ENCODE measurements at places on chromosomes 5 and 9.

DNA sequence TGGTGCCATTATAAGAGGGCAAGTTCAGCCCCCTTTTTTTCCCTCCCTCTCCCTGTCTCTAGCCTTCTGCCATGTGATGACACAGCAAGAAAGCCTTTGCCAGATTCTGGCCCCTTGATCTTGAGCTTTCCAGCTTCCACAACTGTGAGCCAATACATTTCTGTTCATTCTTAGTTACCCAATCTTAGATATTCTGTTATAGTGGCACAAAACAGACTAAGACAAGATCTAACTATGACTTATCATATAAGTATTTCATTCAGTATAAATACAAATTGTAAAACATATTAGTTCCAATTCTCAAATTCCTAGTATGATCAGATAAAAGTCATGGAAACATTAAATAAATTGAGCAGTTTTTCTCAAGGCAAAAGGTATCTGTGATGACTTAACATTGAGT, 276.3 kb downstream of the COX7C start:
- DNase-seq, result no peak

DNA sequence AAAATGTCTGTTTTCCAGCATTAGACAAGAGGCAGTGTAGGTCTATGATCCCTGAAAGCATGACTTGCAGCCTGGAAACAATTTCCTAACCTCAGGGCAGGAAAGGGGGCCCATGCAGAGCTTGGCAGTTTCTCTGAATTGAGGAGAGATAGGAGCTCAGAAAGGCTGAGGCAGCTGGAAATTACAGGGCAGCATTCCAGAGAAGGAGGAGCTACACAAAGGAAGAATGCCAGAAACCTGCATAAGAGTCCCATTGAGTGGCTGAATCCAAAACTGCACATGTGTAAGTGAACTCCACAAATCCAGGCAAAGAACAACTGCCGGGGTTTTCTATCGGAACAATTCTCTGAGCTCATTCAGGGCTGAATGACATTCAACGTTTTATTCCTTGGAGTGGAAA, 346.8 kb downstream of the PIK3R1 start:
- no peak for DNase-seq

DNA sequence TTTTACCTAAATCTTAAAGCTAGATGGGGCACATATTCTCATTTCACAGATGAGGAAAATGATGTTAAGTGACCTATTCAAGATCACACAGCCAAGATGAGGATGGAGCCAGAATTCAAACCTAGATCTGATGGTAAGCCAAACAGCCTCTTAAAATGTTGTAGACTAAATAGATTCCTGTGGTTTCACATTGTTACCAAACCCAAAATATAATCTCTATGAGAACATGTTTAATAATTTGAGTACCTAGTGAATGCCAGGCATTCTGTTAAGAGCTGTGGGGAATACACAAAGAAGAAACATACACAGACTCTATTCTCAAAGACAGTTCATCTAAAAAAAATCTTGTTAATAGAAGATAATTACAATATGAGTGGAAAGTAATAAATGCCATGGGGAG, 25.2 kb downstream of the HOMER1 start:
- no peak for DNase-seq

DNA sequence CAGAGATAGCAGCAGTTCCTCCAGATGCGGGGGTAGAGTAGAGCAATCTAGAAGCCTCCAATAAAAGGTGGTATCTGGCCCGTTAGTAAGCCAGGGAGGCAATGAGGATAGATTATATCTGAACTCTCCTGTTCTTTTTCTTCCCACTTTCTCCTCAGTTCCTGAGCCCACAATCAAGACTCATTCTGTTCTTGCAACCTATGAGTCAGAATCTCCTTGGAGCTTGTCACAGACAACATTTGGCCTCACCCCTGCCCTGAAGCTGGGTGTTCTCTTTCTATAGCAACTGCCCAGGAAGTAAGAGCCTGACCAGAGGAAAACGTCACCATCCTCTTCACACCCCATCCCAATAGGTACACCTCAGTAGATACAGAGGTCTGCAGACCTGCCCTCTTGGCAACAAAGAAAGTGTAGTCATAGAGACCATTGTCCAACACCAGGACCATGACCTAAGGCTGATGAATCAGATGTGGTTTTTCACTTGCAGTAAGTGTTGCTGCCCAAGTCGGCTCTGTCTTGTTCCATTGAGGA, 76.3 kb upstream of the PCA3 start:
- no peak for DNase-seq

- DNase-seq, result no peak
Observed at GRCh38 chr9:121362813-121363621, 7.0 kb downstream of the STOM start.

GRCh38 chr9:86238861-86239770, 20.3 kb downstream of the C9orf153 start:
- DNase-seq, result no peak

Data from GDM1 (cell line).